Epithelial cell of esophagus (primary cell): ENCODE measurements at places on chromosomes 16 and 17.

- DNase-seq = no peak
Observed at GRCh38 chr16:1054660-1055556, 17.6 kb upstream of the SSTR5 start.

DNA sequence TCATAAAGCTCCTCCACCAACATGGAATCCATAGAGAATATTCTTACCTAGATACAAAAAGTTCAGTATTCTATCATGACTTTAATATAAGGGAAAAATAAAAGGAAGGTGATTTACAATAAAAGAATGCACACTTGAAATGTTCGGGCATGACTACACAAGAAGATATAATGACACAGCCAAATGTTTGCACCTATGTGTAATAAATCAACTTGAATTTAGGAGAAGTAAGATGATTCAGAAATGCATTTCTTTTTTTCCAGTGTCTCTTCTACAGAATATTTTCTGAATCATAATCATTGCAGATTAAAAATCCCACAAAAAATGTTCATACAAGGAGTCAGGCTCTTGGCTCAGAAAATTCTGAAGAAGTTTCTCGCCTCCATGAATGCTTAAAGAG is 404.0 kb upstream of the HSBP1 start:
- DNase-seq = peak; percentile 91

DNA sequence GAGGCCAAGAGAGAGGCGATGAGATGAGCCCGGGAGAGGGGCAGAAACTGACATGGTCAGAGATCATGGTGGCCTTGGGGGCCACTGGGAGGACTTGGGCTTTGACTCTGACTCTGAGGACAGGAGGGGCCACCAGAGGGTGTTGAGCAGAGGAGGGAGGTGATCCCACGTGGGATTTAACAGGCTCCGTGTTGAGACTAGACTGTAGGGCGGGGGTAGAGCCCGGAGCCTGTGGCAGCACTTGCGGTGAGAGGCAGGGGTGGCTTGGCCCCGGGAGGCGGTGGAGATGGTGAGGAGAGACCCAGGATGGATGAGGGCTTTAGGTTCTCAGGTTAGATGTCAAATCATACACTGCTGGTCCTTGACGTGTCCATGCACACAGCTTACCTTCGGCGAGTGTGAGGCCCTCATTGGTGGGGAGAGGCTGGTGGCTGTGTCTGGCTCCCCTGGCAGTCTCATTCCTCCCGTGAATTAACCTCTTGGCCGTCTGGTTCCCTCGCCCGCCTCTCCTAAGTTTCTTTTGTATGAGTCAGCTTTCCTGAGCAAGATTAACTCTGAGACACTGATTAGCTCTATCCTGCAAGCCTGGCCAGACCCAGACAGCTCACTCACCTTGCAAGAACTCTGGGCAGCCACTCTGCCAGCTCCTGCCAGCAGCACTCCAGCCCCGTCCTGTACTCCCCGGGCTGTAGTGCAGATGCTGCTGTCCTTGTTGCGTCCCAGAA is 39.7 kb downstream of the VPS35L start:
- DNase-seq = peak; percentile 87

DNA sequence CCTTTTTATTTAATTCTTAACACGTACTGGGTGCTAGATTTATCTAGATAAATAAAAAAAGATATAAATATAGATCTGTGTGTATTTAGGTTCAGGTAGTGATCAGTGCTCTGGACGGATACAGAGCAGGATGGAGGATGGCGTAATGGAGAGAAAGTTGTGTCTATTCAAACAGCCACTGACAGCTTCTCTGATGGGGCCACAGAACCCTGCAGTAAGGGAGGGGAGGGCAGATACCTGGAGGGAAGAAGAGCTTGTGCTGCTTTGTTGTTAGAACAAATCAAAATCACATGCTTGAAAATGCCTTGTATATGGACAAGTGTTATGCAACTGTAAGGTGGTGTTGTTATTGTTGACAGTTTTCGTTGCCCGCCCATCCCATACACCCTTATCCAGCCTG is 170.2 kb downstream of the UTP18 start:
- DNase-seq = no peak

GRCh38 chr17:68711858-68712257 is 110.7 kb upstream of the FAM20A start:
- DNase-seq = no peak

DNA sequence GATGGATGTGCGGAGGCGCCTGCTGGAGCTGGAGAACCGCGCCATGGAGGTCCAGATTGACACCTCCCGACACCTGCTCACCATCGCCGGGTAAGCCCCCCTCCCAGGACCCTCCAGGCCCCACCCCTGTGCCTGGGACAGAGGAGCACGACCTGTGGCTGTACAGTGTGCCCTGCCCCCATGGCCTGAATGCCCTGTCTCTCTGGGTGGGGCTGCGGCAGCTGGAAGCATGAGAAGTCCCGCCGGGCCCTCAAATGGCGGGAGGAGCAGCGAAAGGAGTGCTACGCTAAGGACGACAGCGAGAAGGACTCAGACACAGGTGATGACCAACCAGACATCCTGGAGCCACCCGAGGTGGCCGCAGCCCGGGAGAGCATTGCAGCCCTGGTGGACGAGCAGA is 11.2 kb downstream of the BTBD17 start:
- no peak for DNase-seq

DNA sequence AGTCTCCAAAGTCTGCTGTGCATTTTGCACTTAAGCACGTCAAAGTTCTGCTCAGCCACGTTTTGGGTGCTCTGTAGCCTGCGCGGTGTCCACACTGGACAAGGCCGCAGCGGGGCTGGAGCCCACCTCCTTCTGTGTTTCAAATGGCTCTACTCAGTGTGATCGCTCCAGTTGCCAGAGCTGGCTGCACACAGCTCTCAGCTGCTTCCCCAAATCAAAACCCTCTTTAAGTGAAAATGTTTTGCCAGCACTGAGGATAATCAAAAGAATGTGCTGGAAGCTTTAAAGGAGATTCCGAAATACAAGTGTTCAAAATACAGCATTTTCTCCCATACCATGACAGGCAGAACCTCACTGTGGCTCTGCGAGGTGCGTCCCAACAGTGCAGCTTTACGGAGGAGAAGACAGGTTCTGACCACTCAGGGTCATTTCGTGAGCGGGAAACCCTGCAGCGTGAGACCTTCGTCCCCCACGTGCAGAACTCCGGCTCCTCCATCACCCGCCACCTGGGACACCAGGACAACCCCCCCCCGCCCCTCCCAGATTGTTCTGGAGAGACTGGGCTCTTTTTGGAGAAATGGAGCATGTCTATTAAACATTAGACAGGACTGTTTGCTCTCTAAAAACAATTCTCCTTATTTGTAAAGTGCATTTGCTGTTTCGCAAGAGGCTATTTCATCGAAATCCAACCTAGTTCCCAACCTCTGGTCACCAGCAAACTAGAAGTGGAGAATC is 16.6 kb downstream of the TBC1D16 start:
- no peak for DNase-seq
